ENCODE measurements at places on chromosomes 5 and 9.

DNA sequence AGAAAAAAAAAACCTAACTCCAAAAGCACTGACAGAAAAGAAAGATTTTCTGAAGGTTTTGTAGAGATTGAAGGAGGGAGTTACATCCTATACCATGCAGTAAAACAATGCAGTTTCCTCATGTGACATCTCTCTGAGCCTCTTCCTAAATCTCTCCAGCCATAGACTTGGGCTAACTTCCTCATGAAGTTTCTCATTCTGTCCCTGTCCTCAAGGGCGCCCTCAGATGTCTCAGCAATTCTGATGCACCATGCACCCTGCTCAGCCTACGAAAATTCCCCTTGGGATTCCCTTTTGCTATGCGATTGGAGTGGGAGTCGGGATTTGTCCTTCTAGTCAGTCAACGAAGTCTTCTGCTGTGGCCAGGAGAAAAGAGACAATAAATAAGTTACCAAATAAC lies 68.9 kb downstream of the FAT2 start:
- DNase-seq: no peak

DNA sequence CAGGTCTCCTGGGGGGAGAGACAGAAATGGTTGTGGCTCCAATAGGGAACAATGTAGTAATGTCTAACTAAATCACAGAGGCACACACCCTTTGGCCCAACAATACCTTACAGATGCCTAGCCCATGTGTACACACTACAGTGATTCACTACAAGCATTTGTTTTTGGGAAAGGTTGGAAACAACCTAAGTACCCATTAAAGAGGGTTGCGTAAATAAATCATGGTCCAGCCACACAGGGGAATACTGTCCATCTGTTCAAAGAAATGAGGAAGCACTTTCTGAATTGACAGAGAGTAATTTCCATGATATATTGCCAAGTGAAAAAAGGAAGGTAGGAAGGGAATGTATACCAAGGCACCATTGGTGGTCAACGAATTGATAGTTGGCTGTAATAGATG lies 22.0 kb upstream of the GTF3C5 start:
- DNase-seq: no peak

GRCh38 chr5:878125-878524 lies 14.5 kb downstream of the BRD9 start:
- no peak for DNase-seq

- no peak for DNase-seq
These were observed 107.8 kb downstream of the WNK2 start for GRCh38 chr9:93291536-93292287.

- no peak for DNase-seq
These were observed 68.6 kb upstream of the IL17B start for GRCh38 chr5:149447373-149448367.

- no peak for DNase-seq
These were observed 58.2 kb downstream of the CAST start for GRCh38 chr5:96720408-96720807.

DNA sequence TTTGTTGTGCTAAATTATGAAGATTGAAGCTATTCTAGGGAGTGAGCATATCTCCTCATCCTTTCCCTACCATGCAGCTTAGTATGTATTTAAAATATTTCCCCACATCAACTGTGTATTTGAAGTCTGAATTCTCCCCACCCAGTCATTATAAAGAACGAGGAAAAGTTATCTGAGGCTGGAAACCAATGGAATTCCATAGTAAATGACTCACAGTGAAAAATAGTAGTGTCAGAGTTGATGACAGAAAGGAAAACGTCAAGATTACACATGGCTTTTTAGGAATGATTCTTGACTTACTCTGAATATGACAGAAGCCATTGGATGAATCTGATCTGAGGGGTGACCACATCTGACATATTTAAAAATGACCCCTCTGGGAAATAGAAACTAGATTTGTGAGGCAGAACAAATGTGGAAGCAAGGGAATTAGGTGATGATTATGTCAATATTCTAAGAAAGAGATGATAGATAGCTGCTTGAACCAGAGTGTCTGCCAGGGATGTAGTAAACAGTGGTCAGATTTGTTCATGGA lies 1768.9 kb upstream of the CDH9 start:
- DNase-seq: no peak

DNA sequence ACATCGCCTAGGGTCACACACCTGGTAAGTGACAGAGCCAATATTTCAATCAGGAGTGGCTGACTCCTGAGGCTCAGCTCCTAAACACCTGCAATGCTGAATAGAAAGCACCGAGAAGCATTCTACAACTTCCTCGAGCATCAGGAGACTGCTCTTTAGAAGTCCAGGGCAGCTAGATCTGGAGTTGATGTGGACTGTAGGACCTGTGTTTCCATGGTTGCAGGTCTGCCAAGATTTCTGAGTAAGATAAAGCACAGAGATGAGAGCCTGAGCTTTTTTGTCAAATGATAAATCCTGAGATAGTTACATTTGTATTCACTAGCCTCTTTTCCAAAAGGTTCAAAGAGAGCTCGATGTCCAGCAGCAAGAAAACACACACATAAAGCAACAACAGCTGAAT lies 43.8 kb downstream of the YIPF5 start:
- DNase-seq: no peak

- no peak for DNase-seq
These were observed 42.0 kb downstream of the BICD2 start for GRCh38 chr9:92722386-92723298.

- no peak for DNase-seq
These were observed 141.6 kb downstream of the OLFM1 start for GRCh38 chr9:135228983-135229625.
